Pulmonary artery endothelial cell (primary cell): ENCODE measurements at places on chromosomes 11 and 22. TPM values are rescaled to one million over a fixed set of nuclear protein-coding genes. Genes with fewer than 3 reads are reported as not detected.

GRCh38 chr11:4979036-4979435 lies 15.6 kb upstream of the OR51L1 start:
- DNase-seq, result no peak

DNA sequence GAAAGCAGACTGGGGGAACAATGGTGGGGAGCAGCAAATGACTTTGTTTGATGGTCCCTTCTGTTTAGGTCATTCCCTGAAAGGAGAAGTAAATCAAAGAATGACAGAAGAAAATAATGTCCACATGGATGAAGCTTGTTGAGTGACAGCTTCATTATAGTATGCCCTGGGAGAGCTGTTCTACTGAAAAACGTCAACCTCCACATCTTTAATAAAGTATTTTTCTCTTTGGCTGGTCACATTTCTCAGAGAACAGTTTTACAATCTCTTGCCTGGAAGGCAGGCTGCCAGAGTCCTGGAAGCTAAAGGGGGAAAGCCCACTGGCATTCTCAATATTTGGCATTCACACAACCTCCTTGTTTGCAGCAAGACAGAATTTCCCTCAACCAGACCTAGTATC lies 287.9 kb downstream of the SWAP70 start:
- no peak for DNase-seq

GRCh38 chr11:132206993-132207392 lies 836.6 kb downstream of the NTM start:
- no peak for DNase-seq

- peak; percentile 75 for DNase-seq
These were observed at the start of gene LGALS1 for GRCh38 chr22:37674951-37675929. LGALS1 (plus strand) TSS chr22:37675636; CDS start chr22:37675703, 67 bp downstream.

DNA sequence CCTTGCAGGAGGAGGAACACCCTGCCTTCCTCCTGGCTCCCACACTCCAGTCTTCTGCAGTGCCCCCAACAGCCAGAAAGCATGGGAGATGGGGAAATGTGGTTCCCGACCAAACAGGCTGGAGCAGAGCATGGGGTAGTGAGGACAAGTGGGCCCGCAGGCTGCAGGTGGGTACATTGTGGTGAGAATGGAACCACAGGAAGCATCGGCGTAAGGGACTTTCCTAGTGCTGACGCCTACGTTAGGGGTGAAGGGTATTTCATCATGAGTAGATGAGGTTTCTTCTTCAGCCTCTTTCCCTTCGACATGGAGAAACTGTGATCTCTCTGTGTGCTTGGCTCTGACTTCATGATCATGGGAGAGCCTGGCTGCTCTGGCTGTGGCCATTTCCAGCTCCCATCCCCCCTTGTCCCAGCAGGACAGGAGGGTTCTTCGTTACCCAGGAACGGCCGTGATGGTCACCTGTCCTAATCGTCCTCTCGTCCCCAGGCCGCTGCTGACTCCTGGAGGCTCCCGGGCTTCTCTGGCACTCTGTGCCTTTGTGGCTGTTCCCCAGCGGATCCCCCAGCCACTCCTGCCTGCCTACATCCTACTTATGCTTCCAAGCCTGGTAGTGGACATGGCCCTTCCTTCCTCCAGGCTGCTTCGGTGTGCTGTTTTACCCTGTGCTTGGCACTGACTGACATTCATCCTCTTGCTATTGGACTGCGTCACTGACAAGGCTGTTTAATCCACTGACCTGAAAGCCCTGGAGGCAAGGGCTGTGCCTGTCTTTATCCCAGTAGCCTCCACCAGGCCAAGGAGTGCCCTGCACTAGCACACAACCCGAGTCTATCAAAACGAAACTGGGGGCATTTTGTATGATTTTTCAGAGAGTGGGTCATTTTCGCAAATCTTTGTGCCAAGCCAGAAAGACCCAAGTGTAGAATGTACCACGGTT lies 65.2 kb upstream of the CECR2 start:
- DNase-seq, result no peak

UPB1 gene
- total RNA-seq, result 0.32 and 0.40 TPM in 2 replicates

DNA sequence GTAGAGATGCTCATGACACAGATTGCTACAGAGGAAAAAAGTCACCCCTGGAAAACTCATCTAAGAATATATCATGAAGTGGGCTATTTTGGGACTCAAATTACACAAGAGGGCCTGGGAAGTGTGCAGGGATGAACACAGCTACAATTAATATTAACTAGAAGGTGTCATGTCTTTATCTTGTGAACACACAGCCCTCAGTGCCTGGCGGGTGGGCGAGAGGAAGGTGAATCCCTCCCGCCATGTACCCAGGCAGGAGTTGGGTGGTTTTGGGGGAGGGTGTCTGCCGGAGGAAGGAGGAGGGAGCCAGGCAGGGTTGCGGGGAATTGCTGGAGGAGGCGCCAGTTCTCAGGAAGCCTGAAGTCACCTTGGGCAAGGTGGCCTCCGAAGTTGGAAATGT lies 5.1 kb upstream of the FAM83F start:
- DNase-seq, result no peak

DNA sequence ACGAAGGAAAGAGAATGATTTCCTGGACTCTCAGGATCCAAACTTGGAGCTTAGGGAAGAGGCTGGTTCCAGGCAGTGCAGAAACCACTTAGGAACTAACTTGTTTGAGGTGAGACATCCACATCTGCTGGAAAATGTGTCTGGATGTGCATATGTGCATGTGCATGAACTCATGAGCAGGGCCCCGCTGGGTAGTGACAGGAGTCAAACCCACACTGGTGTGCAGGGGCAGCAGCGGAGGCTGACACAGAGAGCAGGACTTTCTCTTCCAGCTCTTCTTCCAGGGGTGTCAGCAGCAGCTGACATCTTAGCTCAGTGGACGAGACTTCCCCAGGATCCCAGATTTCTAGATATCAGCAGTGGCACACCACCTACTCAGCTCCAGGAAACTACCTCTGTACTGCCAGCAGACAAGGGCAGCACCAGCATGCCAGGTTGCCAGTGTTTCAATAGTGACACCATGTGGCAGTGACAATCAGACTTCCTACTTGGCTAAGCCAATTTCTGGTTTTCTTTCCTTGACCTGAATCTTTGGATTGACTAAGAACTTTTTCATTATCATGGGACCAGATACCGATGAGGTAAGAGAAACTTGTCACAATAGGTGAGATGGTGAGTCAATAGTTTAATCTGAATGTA lies 227.5 kb upstream of the ZC3H12C start:
- DNase-seq, result no peak

GRCh38 chr22:32979606-32980005 lies 78.6 kb downstream of the SYN3 start:
- no peak for DNase-seq

DNA sequence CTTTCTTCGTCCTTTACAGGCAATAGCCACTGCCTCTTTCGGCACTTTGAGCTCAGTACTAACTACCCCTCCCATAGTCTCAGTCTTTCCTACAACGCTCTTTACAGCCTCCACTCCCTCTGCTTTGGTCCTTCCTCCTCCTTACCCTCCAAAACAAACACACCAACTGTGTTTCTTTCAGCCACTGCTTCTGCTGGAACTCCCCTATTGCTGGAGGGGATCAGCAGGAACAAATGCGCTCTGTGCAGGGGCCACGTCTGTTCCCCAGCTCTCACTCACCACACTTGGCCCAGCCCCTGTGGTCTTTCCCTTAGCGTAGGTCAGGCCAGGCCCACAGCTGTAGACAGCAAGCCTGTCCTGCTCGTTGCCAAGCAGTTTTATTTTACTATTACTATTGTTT lies 42.3 kb downstream of the PC start:
- no peak for DNase-seq

- no peak for DNase-seq
These were observed 26.3 kb upstream of the ACR start for GRCh38 chr22:50711446-50712340.

DNA sequence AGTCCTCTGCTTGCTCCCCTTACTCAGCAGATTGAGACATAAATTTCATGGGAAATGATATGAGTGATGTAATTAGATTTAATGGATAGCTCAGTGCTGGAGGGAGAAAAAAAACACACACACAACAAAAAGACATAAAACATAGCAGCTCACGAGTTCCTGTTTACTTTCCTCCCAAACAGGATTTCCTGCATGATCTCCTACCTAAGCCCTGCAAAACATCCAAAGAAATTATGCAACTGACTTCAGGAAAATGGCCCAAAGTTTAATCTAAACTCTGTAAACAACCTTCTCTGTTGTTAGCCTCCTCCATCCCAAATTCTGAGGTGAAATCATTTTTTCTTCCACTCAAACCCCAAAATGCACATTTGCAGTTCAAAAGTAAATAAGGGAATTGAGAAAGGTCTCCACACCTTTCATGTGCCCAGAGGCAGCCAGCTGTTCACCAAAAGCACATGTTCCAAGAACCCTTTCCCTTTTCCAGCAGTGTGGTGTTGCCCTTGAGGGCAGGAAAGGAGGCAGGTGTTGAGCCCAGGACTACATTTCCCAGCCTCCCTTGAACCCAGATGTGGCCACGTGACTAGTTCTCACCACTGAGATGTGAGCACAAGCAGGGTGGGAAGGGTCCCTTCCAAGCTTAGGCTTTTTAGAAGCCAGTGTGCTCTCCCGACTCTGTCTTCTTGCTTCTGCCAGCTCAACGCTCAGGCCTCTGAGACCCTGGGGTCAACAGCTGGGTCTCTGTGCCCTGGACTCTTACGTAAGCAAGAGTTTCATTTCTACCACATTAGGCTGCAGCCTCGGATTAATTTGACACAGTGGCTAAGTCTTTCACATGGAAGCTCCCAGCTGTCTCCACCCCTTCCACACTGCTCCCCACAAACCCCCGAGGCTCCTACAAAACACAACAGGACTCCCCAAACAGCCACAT lies 301.2 kb downstream of the CTTN start:
- no peak for DNase-seq

MYOD1 gene
- total RNA-seq, result not detected in 2 replicates

PAX6 gene
- total RNA-seq, result 0.07 TPM in 1 of 2 replicates, not detected in the other

DNA sequence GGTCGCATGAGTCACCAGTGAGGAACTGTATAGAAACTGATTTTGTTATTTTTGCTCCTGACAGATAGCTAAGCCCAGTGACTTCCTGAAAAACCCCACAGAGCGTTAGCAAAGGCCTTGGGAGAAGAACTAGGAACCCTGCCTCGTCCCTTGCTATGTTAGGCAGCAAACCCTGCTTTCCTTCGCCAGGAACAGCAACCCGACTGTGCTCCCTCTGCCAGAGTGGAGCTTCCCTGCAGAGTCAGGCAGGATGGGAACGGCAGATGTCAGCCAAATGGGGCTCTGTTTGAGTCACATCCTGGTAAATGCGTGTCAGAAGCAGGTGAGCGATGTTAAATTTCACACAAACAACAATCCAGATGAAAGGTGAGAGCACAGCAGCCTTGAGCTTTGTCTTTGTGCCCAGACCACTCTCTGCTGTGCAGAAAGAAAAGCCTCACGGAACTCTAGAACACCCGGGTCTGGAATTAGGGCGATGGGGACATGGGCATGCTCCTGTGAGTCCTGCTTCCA lies 186.6 kb downstream of the ADAMTS15 start:
- DNase-seq, result no peak

GRCh38 chr11:61510166-61510919 lies 1.8 kb downstream of the LRRC10B start:
- no peak for DNase-seq

DNA sequence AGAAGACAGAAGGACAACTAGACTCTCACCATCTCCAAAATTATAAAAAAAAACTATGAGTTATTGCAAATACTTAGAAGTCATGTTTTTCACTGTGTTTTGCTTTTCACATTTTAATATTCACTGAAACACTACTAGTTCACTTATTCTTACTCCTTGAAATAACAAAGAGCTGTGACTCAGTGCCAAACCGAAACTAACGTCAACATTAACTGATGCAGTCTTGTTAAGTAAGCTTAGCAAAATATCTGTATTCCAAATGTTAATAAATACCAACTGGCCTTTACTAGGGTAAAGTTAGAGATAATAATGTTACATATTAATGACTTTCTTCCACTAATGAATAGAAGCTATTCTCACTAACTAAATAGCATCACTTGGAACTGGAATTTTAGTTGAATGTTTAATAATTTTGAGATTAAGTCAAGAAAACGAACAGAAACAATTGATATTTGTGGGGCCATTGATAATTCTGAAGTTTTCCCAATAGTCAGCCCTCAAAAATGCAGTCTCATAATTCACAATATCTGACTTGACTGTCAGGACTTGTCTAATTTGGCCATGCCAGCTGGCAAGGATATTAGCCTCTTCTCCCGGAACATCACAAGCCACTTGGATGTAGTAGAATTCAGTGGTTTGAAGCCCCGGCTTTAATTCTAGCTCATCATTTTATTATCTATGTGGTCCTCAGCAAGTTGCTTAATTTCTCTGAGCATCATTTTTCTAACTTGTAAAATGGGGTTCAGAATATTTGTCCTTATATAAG lies 230.1 kb upstream of the DDI1 start:
- DNase-seq, result no peak

CAVIN3 gene
- total RNA-seq, result 62.8 and 94.6 TPM in 2 replicates

OR52E4 gene
- not detected in 2 replicates for total RNA-seq

GRCh38 chr11:98107736-98108135 lies 913.0 kb upstream of the CNTN5 start:
- DNase-seq, result no peak

DNA sequence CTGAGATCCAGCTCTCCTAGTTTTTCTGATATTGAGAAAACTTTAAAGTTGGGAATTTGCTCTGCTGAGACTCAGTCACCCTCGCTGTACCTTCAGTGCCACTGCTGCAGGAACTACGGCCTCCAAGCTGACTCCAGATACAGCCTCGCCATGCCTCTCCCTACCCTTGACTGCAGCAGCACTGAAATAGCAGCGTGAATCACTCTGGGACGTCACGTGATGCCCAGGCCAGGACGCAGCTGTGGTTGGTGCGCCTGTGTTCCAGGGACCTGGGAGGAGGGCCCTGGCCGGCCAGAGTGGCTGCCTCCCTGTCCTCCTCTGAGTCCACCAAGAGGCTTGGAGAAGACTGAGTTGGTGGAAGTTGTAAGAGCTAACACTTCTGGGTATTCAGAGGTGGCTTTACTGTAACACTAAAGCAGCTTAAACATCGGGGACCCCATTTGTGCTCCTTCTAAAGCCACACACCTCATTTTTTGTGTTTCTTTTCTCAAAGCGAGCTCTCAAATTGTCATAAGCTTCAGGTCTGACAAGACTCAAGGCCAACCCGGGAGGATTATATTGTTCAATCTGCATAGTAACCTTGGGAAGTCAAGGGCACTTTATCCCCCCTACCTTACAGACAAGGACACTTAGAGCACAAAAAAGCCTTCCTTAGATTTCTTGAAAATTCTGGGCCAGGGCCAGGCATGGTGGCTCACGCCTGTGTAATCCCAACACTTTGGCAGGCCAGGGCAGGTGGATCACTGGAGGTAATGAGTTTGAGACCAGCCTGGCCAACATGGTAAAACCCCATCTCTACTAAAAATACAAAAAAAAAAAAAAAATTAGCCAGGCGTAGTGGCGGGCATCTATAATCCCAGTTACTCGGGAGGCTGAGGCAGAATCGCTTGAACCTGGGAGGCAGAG lies 4.2 kb upstream of the STIP1 start:
- DNase-seq, result peak; percentile 82

DNA sequence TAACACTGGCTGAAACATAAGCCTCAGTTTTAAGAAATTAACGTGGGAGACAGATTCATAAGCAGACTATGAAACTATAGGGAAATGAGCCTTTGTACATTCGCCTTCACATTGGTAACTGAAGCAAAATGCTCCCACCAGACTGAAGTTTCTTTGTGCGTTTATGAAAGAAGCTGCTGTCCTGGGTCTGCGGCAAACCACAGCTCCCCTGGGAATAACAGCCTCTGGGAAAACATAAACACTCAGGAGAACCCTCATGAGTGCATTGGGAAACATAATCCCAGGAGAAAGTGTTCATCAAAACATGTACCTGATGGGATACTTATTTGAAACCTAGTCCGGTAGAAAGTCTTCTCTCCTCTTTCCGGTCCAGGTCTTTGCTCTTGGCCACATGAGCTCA lies 193.1 kb upstream of the LARGE1 start:
- DNase-seq, result no peak
